ENCODE measurements at places on chromosomes 6 and 20. TPM values are rescaled to one million over a fixed set of nuclear protein-coding genes. Genes with fewer than 3 reads are reported as not detected.
A peak's percentile ranks its signal among the peaks of the same experiment; 100 is the strongest.

The GNMT gene
- 0.45 TPM for total RNA-seq

The PLN gene
- 158 TPM for total RNA-seq

The CARMIL1 gene
- total RNA-seq = 17.4 TPM

The RBM24 gene
- total RNA-seq = not detected

The NRSN2 gene
- 21.7 TPM for total RNA-seq

The TCF15 gene
- not detected for total RNA-seq

The TSBP1 gene
- not detected for total RNA-seq

The TOX2 gene
- total RNA-seq = 4.5 TPM

DNA sequence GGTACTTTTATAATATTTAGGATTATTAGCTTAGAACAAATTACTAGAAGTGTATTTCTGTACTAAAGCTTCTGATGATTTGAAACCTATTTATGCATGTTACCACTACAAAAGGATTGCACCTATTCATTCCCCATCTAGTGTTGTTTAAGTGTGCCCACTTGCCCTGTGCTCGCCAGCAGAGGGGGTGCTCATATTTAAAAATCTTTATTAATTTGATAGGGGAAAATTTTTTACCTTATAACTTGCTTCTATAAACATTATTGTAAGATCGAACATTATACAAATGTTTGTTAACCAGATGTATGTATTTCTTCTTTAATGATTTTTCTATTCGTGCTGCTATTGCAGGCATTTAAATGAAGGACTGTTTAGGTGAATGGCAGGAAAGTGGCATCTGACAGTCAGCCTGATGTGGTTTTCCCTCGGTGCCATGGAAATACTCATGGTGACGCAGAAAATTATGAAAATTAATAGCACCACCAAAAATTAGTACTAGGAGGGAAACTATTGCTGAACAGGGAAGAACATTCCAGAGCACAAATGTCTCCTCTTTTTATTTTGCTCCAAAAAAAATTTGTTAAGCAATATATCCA, 44.1 kb upstream of the FNDC1 start:
- DNase-seq = no peak

DNA sequence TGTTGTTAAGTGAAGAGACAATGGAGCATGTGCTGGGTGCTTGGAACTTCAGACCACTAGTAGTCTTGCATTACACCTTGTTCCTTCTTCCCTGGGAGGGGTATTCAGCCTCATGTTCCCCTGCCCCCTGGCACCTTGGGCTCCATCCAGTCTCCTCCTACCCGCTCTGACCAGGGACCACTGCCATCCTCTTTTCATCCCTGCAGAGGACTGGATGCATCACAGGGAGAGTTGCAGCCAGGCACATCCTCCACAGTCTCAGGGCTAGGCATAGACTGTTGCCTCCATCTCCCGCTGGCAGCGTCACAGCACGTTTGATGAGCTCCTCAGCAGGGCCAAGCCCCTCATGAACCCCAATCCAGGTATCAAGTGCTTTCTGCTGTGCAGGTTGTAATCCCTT, 1.3 kb upstream of the TAAR8 start:
- DNase-seq = no peak

- no peak for DNase-seq
These were observed 18.7 kb upstream of the RIN2 start for GRCh38 chr20:19739351-19739750.

GRCh38 chr6:95574811-95575210, 2.5 kb upstream of the MANEA start:
- DNase-seq = no peak

- DNase-seq = no peak
These were observed 19.4 kb downstream of the ERGIC3 start for GRCh38 chr20:35561268-35561667.

- DNase-seq = no peak
These were observed 154.9 kb downstream of the DLL1 start for GRCh38 chr6:170135821-170136471.

DNA sequence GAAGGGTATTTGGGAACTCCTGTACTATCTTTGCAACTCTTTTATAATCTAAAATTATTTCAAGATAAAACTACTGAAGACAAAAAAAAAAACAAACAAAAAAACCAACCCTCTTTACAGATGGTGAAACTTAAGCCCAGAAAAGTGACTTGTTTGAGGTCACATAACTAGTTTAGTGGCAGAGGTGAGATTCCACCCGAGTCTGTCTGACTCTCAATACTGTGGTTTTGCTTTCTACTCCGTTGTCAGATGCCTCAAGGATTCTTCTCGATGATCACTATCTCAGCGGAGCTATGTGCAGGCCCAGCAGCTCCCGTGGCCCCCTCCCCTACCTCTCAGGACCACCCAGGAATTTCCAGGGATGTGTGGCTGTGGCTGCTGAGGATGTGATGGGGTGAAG, 36.1 kb upstream of the KCNB1 start:
- no peak for DNase-seq

GRCh38 chr6:7213416-7213815, 99.6 kb downstream of the SSR1 start:
- DNase-seq = no peak

GRCh38 chr20:47989957-47990356, 204.7 kb upstream of the SULF2 start:
- peak; percentile 73 for DNase-seq

DNA sequence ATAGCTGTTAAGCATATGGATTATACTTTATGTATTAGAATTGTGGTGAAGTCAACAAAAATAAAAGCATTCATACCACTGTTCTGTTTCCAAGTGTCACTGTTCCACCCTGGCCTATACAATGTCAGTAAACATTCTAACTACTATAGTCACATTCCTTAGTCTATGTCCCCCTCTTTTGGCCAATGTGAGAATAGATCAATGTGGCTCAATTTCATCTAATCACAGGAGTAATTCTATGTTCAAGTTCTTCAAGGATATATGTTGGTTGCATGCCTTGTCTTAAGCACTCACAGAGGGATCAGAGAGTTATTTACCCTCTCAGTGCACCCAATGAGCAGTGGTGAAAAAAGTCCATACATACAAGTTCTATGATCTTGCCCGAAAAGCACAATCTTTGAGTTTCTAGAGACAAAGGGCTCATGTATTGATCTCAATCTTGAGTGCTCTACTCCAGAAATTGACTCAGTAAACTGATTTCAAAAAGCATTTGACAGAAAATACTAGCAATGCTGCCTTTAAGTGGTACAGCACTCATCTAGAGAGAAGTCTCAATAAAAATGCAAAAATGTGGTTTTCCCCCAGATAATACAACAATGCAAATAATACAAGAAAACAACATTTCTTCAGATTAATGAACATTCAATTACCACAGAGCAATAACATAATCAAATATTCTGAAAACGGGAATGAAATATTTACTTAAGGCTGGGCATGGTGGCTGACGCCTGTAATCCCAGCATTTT, 16.5 kb downstream of the SMLR1 start:
- DNase-seq = no peak

- DNase-seq = peak; percentile 98
These were observed at the start of gene JAG1 for GRCh38 chr20:10673842-10674683. Gene JAG1 (minus strand): TSS chr20:10673999. CDS start chr20:10673530, 469 bp downstream.

GRCh38 chr6:136961848-136962247, 39.7 kb downstream of the SLC35D3 start:
- DNase-seq = no peak

DNA sequence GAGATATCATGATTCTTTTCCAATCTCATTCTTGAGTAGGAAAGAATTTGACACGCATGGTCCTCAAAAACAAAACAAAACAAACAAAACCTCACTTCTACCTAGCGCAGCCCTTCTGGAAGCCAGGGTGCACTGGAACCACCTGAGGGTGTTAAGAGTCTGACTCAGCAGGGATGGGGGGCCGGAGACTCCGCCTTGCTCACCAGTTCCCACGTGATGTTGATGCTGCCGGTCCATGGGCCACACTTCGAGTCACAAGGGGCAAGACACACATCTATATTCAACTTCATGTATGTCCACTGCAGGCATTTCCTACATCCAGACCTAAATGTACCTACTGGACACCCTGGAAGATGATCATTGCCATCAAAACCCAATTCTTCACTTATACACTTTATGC, 30.4 kb downstream of the BFSP1 start:
- DNase-seq = no peak
